Left lung (tissue), 14 donors: ENCODE measurements at places on chromosomes 11 and 22. TPM values are rescaled to one million over a fixed set of nuclear protein-coding genes. Genes with fewer than 3 reads are reported as not detected.

OR52E8 gene
- not detected for polyA plus RNA-seq

ESAM gene
- 133 TPM for polyA plus RNA-seq

SMIM38 gene
- polyA plus RNA-seq = 1.3 TPM

DNA sequence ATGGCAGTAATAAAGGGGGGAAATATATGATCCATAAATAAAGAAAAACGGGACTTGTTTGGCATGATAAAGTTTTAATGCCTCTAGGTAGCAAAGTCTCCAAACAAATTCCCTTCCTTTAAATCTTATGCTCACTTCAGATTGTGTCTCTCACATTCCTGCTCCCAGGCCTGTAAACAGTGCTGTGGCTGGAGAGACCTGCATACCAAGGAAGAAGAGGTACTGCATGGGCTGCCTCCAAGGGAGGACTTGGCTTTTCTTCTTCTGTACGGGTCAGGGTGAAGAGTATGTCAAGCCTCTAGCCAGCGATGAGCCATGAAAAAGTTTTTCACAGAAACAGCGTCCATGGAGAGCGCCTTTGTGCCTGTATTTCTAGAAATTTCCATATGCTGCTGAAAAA is 161.8 kb downstream of the KIRREL3 start:
- no peak for DNase-seq

- DNase-seq = peak; percentile 85
Measured at GRCh38 chr11:110513259-110513801, 83.6 kb downstream of the FDX1 start.

DNA sequence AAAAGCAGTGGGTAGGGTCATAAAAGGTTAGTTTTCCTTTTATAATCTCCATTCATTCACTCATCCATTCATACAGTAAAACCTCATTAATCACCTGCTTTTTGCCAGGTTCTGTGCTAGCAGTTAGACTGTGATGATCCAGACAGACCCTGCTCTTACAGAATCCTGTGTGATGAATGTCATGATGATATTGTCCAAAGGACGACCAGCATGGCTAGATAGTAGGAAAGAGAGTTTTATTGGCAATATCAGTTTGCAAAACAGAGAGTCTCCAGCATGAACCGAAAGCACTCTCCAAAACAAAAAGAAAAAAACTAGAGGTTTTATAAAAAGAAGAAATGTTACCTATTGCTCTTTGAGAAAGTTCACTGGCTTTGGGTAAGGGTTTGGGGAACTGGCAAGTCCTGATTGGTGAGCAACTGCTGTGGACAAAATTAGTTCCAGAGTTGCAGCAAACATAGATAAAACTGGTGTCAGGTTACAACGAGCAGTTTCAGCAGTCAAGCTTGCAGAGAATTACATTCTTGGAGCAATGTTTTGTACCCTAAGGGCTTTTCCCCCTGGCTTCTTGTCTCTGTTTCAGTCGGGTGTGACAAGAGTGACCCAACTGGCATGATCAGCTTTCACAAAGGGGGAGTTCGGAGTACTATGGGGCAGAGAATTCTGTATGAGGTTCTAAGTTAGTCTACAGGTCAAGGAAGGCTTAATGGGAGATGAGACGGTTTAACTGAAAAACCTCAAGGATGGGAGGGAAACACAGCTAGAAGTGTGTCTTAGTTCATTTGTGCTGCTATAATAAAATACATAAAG is 58.3 kb downstream of the HSD17B12 start:
- DNase-seq = no peak
